ENCODE measurements at places on chromosomes 1 and 21. TPM values are rescaled to one million over a fixed set of nuclear protein-coding genes. Genes with fewer than 3 reads are reported as not detected.

DNA sequence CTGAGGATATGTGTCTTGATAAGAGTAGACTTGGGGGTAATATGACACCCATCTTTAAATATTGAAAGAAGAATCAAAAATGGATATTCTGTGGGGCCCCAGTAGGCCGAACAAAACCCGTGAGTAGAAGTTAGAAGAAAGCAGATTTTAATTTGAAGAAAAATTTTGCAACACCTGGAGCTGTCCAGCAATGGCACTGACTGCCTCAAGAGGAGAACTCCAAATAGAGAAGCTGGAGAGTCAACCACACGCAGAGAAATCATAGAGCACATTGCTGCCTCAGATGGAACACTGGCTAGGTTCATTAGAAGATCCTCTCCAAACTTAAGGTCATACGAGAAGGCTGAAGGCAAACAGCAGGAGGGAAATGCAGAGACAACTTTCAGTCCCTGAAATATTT lies 6.8 kb downstream of the NHLH1 start:
- H3K4me3 ChIP-seq, result no peak overlapping the region
- no peaks in the 10 kb centered on the region for H3K36me3 ChIP-seq
- no peak overlapping the region for H3K27ac ChIP-seq
- peaks cover 12% of the 10 kb centered on the region for H3K4me1 ChIP-seq
- no peaks in the 10 kb centered on the region for H3K27me3 ChIP-seq

GRCh38 chr1:201216395-201217085 lies 25.9 kb downstream of the IGFN1 start:
- no peak overlapping the region for H3K27ac ChIP-seq
- H3K4me3 ChIP-seq, result no peak overlapping the region
- no peaks in the 10 kb centered on the region for H3K4me1 ChIP-seq
- H3K27me3 ChIP-seq, result peaks cover 5% of the 10 kb centered on the region
- peak; percentile 1 for DNase-seq

DNA sequence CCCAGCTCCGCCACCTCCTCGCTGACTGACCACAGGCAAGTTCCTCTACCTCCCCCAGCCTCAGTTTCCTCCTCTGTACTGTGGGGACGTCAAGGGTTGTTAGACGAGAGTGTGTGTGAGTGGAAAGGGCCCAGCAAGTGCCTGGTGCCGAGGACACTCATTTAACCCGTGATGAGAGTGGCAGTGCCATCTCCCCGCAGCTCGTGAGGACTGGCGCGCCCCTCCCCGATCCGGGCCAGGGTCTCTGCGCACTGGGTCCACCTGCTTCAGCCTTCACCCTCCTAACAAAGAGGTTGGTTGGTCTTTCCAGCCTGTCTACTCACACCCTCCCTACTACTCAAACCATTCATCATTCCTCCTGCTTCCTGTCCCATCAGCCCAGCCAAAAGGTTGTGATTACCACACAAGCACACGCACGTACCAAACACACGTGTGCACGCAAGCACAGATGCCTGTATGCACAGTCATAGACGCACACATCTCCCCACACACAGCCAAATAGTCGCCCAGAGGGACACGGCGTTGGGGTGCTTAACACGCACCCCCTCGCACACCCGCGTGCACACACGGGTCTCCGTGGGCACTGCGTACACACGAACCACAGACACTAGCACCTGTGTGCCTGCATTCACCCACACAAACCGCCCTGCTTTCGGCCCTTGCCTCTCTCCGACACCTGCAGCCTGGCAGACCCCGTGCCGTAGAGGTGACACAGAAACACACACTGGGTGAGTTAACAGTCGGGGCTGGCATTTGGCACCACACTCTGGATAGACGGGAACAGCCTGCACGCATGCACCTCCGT lies 39.3 kb downstream of the TAS1R2 start:
- peaks cover 14% of the 10 kb centered on the region for H3K27me3 ChIP-seq
- H3K27ac ChIP-seq, result no peak overlapping the region
- no peaks in the 10 kb centered on the region for H3K4me1 ChIP-seq
- DNase-seq, result no peak

DNA sequence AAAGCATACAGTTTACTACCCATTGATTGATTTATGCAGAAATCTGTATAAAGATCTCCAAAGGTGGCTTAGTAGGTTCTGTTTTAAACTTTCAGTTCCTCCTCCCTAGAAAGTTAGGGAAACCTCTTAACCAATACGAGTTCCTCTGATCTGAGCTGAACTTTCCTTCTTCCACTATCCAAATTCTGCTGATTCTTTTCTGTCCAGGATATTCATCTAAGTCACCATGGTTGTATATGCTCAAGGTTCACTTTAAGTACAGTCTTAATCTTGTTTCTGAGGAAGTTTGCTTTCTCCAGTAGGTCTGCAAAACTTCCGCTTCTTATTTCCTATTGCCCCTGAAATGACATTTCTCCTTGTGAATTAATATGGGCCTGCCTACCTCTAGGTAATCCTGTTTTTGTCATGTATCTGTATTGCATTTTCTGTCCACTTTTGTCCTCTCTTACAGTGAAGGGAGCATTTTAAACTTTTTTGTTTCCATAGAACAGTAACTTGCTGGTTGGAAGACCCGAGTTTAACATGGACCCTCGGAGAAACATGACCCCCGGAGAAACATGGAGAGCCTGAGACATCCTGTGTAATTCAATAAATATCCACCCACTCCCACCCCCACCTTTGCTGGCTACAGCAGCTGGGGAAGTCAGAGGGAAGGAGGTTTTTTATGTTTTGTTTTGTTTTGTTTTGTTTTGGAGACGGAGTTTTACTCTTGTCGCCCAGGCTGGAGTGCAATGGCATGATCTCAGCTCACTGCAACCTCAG lies 16.7 kb upstream of the TUT4 start:
- no peaks in the 10 kb centered on the region for H3K36me3 ChIP-seq
- H3K4me3 ChIP-seq, result no peak overlapping the region
- peaks cover 10% of the 10 kb centered on the region for H3K4me1 ChIP-seq
- H3K27me3 ChIP-seq, result no peaks in the 10 kb centered on the region
- H3K27ac ChIP-seq, result no peak overlapping the region
- DNase-seq, result no peak

SLAMF6 gene
- total RNA-seq, result 6.3 TPM

CFHR5 gene
- not detected for total RNA-seq

ATAD3A gene
- total RNA-seq, result 19.5 TPM
